Activated T-helper 1 cell treated with anti-CD3 and anti-CD28 coated beads, Interleukin-12 subunit alpha, Interleukin-12 subunit beta, Interleukin-2, Interleukin-4 antibody, amounts not matched to agents 30 ng/mL and 10 ng/mL and 1 ng/mL, durations not matched to agents 14 hours and 24 hours and 36 hours (primary cell): ENCODE measurements at places on chromosomes 3 and 15. TPM values are rescaled to one million over a fixed set of nuclear protein-coding genes. Genes with fewer than 3 reads are reported as not detected.

GRCh38 chr15:57352535-57353316 is 23.6 kb upstream of the CGNL1 start:
- DNase-seq = no peak

DNA sequence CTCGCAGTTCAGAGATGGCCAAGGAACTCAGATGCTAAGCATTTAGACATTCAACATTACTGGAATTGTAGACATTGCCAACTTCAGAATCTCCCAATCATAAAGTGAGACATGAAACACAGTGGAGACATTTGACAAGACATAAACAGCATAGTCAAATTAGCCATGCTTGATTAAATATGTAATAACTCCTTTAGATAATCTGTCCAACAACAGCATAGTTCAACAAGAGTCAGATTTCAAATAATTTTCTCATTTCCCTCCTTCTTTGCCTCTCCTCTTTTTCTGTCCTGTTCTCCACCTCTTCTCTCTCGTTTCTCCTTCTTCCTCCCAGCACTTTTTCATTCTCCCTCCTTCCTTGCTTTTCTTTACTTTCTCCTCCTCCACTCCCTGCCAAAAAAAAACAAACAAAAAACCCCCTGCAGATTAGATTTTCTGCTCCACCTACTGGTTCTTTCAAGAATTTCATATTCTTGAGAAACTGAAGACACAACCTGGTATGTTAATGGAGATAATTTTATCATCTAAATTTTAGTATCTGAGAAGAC is 20.2 kb downstream of the CPOX start:
- no peak for DNase-seq

DNA sequence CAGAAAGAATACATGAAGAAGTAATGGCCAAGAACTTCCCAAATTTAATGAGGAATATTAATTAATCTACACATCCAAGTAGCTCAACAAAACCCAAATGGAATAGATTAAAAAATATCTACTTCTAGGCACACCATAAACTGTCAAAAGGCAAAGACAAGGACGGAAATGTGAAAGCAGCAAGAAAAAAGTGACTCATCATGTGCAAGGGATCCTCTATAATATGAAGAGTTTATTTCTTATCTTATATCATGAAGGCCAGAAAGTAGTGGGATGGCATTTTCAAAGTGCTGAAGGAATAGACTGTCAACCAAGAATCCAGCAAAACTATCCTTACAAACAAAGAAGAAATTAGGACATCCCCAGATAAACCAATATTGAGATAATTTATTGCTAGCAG is 73.9 kb upstream of the PRICKLE2 start:
- no peak for DNase-seq

- no peak for DNase-seq
Observed at GRCh38 chr3:155356594-155357370, 63.3 kb upstream of the STRIT1 start.

- no peak for DNase-seq
Observed at GRCh38 chr3:178686826-178687225, 150.6 kb downstream of the KCNMB2 start.

- DNase-seq = no peak
Observed at GRCh38 chr3:184366619-184367289, 5.2 kb downstream of the POLR2H start.

IQCF2 gene
- total RNA-seq = not detected in 2 replicates

GRCh38 chr3:35487376-35487775 is 151.9 kb upstream of the ARPP21 start:
- DNase-seq = no peak

GRCh38 chr3:115281697-115282675 is 134.9 kb upstream of the ZBTB20 start:
- DNase-seq = no peak

DNA sequence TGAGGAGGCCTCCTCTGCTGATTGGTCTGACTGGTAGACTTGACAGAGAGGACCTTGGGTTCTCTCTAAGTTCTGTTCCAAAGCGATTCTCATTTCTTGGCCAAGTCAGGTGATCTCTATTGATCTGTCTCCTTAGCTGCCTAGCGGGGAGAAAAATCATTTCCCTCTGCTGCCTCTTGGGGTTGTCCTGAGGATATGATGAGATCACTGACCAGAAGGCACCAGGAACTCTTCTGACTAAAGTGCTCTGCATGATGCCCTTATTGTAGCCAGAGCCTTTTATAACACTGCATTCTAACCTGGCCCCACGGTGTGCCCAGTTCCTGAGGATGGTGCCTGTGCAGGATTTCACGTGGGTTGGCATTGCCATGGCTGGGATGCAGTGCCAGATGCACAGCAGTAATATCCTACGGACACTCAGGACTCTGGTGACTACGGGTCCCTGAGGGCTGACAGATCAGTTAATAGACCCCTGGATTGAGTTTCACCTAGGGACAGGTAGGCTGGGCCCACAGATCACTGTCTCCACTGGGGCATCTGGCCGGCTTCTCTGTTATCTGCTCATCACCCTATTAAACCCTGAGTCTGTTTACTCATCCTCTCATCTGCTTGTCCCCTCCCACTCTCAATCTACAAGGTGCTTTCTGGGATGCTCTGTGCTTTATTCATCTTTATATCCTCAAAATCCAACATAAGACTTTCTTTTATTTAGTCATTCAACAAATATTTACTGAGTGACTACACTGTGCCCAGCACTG is 3.9 kb upstream of the HEG1 start:
- no peak for DNase-seq
